ENCODE measurements at places on chromosomes 5 and 9.

- no peak for DNase-seq
Observed at GRCh38 chr9:7338586-7339281, 460.8 kb downstream of the DMAC1 start.

GRCh38 chr5:165495829-165496380 lies 1990.5 kb downstream of the MAT2B start:
- no peak for DNase-seq

DNA sequence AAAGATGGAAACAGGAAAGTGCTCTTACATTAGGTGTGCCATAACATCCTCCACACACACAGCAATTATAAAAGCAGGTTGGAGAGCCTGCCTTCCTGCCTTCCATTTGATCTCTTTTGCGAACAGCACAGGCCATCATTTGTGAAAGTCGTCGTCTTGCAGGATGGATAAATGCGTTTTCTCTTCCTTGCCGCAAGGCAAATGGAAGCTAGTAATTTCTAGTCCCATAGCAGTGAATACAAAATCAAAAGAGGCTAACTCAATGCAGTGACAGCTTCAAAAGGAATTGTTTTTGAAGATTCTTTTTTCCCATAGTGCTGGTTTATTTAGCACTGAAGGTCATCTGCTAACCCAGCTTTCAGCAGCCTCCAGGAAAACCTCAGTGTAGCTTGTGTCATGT lies 178.8 kb downstream of the GIN1 start:
- DNase-seq: no peak

GRCh38 chr9:91803151-91803940 lies 146.7 kb downstream of the ROR2 start:
- no peak for DNase-seq

GRCh38 chr5:154369682-154370081 lies 76.1 kb upstream of the SAP30L start:
- DNase-seq: no peak

DNA sequence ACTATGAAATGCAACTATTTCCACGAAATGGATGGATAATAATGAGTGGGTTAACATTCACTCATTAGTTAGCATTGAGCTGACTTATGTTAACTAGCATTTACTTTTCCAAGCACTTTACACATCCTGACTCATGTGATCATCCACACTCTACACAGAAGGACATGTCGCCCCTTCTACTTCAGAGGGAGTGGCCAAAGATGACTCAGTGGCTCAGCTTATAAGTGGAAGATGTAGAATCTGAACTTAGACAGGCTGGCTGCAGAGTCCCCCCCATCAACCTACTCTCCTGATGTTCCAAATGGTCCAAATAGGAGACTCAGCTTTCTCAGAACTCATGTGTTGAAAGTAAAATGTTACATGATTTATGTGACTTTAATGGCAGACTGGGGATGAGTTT lies 146.0 kb downstream of the ADCY2 start:
- no peak for DNase-seq

GRCh38 chr9:137959641-137960411 lies 82.2 kb downstream of the CACNA1B start:
- peak; percentile 50 for DNase-seq

DNA sequence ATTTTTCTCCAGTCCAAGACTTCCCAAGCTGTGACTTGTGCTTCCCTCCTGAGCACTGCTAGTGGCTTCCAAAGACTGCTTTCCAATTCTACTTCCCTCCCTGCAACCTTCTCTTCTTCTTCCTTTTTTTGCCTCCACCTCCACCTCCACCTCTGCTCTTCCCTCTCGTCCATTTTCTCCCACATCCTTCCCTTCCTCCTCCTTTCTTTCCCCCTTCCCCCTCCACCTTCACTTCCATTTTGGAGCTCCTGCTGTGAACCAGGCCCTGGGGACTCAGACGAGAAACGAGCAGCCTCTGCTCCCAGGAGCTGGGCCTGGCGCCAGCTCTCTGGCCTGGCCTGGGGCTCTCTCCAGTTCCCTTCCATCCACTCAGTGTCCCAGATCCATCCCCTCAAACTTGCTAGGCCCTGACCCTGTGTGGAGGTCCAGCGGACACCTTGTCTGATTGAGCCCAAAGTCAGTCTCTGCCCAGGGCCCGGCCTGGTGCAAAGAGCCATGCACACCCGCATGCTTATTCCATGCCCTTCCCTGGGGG lies 5.6 kb downstream of the GADD45G start:
- DNase-seq: no peak

- DNase-seq: no peak
Observed at GRCh38 chr9:126521089-126521488, 92.6 kb upstream of the LMX1B start.
